Left ventricle myocardium superior (tissue), 1 donor: ENCODE measurements at places on chromosomes 13 and 19. TPM values are rescaled to one million over a fixed set of nuclear protein-coding genes. Genes with fewer than 3 reads are reported as not detected.

- no peak for DNase-seq
Observed at GRCh38 chr13:25190256-25190655, 18.2 kb upstream of the AMER2 start.

DNA sequence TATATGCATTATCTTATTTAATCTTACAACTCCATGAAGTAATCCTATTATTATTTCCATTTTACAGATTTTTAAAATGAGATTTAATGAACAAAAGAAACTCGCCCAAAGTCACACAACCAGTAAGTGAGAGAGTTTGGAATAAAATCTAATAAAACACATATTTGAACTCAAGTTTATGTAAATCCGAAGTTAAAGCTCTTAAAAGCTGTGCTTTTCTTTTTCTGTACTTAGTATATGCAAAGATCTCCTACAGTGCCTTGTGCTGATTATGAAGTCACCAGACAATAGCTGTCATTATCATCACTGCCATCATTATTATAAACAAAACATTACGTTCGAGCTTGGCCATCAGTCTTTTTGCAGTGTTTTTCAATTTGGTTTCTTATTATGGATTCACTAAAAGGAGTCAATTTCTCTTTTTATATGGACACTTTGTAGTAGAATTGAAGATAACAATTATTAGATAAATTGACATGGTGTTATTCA is 29.7 kb upstream of the ENOX1 start:
- DNase-seq, result no peak

DNA sequence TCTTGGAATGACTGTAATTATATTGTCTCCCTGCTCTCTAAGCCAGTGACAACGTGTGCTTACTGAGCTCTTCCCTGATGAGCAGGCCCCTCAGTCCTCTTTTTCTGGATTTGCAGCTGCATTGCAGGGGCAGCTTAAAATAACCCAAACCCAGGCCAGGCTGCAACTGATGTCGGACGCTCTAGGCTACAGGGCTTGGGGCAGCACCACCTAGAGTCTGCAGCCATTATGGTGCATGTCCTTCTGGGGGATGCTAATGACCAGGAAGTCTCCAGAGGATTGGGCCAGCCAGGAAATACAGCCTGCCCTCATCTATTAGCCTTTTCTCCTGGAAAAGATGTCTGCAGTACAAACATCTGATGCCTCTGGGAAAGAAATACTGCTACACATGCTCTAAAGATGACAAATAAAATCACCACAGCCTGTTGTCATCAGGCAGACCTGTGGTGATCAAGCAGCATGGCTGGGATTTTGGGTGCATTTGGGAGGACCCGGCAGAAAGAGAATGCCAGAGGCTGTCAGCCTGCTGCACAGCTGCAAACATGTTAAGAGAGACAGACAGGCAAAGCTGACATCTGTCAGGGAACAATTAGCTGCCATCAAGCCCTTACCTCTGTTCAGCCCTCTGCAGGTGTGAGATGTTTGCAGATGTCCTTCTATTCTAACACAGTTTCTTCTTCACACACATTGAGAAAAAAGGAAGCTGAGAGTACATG is 51.8 kb downstream of the CCDC70 start:
- DNase-seq, result no peak

DNA sequence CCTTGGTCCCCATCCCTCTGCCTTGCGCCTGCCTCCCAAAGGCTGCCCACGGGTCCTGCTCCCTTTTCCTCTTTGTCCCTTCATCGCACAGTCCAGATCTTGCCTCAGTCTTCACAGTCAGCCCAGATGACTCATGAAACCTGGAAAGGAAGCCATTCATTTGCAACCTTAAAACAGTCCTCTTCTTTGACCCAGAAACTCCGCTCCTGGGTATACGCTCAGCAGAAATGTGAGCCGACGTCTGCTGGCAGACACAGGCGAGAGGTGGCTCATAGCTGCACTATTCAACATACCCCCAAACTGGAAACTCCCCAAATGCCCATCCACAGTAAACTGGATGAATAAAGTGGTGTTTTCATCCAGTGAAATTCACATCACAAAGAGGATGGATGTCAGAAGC is 13.6 kb upstream of the PEPD start:
- DNase-seq, result no peak

Gene ARHGAP45
- total RNA-seq, result 6.0 TPM

- DNase-seq, result no peak
Observed at GRCh38 chr13:33524086-33524485, 238.5 kb upstream of the STARD13 start.

DNA sequence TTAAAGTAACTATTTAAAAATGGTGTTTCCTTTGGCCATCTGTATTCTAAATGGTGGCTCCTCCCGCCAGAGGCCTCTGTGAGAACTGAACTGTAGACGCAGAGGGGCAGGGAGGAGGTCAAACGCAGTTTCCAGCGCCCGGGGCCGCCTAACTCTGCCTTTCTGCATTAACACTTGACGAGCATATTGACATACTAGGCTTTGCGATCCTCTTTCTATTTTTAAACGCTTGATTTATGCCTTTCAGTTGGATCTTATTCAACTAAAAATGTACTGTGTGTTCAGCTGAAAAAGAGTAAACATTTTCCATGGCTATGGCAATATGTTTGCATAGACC is 74.7 kb downstream of the SPACA7 start:
- no peak for DNase-seq

Gene CPAMD8
- total RNA-seq, result 12.5 TPM

GRCh38 chr13:91372911-91373310 is 25.4 kb downstream of the MIR17HG start:
- DNase-seq, result no peak

GRCh38 chr13:110888390-110888789 is 26.5 kb downstream of the ANKRD10 start:
- no peak for DNase-seq

DNA sequence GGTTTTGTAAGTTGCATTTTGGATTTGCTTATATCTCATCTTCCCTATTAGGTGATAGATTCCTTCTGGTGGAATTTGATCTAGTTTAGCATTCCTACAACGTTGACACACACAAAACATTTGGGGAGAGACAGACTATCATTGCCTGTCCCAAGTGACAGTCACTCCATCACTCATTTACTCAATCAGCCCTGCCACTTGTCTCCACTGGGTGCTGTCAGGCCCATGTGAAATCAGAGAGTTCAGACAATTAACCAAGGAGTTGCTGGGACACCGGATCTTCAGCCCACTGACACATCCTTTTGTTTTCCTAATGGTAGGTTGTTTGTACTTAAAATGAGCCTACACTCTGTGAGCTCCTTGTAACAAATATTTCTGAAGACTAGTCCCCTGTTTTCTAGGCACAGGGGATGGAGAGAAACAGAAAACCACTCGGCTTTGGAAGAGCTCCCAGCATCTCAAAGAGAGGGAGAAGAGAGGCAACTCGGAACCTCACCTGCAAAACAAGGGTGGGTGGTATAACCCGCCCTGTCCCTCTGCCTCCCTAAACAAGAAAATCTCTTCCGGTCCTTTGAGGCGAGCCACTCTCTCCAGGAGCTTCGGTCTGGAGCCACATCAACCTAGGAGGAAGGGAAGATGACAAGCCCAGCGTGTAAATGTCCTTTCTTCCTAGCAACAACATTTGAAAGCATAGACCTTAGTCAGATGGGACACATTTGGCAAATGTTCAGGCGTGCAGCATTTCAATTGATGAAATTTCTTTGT is 440.9 kb upstream of the KLF12 start:
- DNase-seq, result no peak

Gene CKM
- 6,589 TPM for total RNA-seq

DNA sequence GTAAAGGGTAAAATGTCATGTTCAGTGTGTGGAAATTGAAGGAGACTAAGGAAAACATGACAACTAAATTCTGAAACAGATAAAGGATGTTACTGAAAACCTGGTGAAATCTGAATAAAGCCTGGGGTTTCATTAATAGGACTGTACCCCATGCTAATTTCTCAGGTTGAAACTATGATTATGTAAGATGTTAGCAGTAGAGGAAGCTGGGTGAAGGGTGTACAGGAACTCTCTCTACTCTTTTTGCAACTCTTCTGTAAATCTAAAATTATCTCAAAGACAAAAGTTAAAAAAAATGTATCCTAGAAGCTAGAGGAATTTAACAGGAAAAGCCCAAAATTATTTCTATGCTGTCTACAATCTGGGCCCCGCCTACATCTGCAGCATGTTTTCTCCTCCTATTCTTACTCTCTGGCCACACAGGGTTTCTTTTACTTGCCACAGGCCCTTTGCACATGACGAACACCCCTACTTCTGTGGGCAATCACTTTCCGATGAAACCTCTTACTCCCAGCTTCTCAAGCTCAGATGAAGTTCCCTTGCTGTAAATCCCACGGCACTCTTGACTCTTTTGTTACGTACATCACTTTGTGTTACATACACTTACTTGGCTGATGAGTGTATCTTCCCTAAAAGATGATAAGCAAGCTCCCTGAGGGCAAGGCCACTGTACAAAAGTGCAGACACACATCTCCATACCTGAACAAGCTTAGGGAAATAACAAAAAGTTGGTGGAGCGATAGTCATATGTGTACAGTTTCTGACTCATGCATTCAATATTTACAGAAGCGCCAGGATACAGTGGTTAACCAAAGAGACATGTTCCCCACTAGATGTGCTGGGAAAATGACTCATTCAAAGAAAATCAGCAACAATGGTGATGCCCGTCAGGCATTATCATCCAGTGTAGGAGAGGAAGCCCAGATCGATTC is 32.6 kb downstream of the RUBCNL start:
- no peak for DNase-seq

GRCh38 chr19:48645620-48646000 is 377 bp downstream of the CA11 start:
- DNase-seq, result no peak

- no peak for DNase-seq
Observed at GRCh38 chr19:15419413-15420025, 731 bp upstream of the AKAP8L start.

DNA sequence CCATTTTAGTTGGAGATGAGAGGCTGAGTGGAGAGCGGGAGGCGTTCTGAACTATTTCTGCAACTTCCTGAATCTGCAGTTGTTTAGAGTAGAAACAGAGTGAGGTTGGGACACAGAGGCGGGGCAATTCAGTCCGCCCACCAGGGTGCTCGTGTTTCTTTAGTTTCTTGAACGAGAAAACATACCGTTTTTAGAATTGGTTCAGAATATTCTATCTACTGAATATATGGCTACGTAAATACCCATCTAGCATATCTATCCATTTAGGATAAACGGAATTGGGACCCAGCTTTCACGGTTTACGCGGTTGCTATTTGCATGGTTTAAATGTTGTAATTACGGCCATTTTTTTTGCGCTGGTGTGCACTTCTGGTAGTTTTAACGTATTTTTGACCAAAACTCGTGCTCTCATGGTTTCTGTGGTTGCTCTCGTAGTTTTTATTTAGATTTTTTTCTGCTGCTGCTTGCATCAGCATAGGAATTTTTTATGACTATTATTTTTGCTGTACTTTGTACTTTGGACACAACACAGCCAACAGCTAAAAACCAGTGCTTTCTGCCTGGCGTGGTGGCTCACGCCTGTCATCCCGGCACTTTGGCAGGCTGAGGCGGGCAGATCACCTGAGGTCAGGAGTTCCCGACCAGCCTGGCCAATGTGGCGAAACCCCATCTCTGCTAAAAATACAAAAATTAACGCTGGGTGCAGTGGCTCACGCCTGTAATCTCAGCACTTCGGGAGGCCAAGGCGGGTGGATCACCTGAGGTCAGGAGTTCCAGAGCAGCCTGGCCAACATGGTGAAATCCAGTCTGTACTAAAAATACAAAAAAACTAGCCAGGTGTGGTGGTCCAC is 32.7 kb downstream of the TIMM13 start:
- DNase-seq, result no peak

- no peak for DNase-seq
Observed at GRCh38 chr19:37466277-37466797, 907 bp downstream of the ZNF569 start.

Gene ZNF730
- total RNA-seq, result not detected

- no peak for DNase-seq
Observed at GRCh38 chr13:42971691-42972347, 20.2 kb downstream of the EPSTI1 start.

Gene C19orf18
- 2.0 TPM for total RNA-seq

Gene CLDND2
- not detected for total RNA-seq

DNA sequence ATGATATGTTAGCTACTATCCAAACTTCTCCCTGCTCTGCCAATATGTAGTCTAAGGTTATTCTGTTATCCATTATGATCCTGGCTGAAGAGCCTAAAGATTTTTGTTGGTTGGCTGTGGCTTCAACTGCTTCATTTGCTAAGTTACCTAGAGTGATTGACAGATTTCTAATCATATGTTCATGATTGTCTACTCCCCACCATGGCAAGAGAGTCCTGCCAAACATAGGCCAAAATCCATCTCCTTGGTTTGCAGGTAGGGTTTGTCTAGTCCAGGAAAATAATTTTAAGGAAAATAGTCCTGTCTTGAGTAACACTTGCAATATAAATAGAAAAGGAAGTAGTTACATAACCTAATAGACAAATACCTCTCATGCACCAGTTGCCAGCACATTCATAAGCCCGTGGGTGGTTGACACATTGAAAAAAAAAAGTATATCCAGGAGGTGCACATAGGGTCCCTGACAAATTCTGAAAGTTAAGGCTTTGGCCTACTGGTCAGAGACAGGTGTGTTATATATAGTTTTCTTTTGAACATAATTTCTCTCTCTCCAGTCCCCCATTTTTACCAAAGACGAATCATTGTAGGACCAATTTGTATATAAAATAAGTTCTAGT is 5.4 kb upstream of the CBY2 start:
- DNase-seq, result no peak

GRCh38 chr19:6020166-6020882 is 42.4 kb upstream of the RANBP3 start:
- DNase-seq, result peak; percentile 12

DNA sequence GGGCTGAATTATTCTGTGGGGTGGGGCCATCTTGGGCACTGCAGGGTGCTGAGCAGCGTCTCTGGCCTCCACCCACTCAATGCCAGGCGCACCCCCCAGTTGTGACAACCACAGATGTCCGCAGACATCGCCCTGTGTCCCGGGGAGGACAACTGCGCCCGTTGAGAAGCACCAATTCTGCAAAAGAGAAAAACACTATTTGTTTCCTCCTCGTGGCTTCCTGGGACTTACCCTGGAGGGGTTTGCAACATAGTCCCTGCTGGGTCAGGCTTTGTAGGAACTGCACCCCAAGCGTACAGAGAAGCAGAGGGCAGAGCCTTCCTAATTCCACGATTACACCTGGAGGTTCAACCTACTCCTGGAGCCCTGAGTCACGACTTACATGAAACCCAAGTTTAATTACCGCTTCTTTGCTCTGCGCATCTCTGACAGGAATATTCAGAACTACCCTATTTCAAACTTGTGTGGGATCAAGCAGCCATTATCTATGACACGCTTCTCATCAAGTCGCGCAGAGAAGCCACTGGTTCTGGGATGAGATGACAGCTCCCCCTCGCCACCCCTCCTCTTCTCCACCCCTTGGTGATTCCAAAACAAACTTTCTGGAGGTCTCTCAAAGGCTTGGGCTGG is 11.1 kb upstream of the SLC39A3 start:
- no peak for DNase-seq

Gene CRLF1
- total RNA-seq, result 21.4 TPM

GRCh38 chr13:56201834-56202233 is 938.9 kb upstream of the PRR20A start:
- no peak for DNase-seq

DNA sequence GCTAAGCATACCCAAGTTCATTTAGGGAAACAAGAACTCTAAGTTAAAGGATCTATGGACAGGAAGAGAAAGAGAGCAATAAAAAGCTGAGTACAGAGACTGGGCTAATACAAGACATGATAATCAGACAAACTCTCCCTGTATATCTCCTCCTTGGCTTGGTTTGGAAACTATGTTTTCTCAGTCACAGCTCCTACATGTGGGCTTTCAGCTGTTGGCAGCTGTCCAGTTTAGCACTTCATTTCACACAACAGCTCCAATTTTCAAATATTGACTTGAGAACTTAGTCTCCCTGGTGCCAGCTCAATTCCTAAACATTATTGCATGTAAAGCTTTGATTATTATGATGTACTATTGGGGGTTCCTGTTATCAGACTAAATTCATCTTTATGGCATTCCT is 222.8 kb upstream of the OBI1 start:
- DNase-seq, result no peak
